ENCODE measurements at places on chromosomes 3 and 15.

DNA sequence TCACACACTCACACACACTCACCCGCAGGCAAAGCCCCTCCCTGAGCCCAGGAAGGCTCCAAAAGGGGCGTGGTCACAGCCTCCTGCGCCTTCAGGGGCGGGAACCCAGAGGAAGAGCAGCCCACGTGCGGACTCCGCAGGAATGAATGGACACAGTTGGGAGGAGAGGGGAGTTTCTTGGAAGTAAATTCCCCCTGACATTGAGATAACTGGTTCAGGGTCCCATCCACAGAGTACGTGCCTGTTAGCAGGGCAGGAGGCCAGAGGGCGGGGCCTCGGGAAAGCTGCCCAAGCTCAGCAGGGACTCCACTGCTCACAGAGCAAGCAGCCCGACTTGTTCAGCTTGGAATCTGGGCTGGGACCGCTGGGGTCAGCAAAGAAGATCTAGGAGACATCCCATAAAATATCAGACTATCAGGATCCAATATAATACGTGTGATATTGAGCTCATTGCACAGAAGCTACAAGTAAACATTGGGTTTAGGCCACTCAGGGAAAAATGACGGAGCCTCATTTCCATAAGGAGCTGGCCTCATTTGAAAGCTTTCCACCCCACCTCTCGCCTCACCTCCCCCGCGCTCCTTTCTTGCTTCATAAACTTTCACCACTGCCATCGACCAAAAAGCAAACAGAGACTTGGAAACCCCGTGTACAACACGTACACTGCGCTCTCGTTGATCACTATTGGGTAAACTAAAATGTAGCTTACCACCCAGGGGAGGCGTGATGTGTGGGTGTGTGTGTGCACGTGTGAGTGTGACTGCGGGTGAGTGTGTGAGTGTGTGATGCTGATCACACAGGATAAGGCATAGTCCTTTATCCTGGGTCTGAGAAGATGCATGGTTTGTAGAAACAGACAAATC, 36.0 kb downstream of the TM2D3 start:
- H3K36me3 ChIP-seq: no peaks in the 10 kb centered on the region
- no peak overlapping the region for H3K27ac ChIP-seq
- H3K27me3 ChIP-seq: no peaks in the 10 kb centered on the region
- peaks cover 20% of the 10 kb centered on the region for H3K4me1 ChIP-seq
- H3K4me3 ChIP-seq: no peak overlapping the region

GRCh38 chr15:95371664-95372063, 958.8 kb upstream of the NR2F2 start:
- no peaks in the 10 kb centered on the region for H3K4me1 ChIP-seq
- H3K36me3 ChIP-seq: no peaks in the 10 kb centered on the region
- no peak overlapping the region for H3K27ac ChIP-seq
- no peaks in the 10 kb centered on the region for H3K27me3 ChIP-seq

DNA sequence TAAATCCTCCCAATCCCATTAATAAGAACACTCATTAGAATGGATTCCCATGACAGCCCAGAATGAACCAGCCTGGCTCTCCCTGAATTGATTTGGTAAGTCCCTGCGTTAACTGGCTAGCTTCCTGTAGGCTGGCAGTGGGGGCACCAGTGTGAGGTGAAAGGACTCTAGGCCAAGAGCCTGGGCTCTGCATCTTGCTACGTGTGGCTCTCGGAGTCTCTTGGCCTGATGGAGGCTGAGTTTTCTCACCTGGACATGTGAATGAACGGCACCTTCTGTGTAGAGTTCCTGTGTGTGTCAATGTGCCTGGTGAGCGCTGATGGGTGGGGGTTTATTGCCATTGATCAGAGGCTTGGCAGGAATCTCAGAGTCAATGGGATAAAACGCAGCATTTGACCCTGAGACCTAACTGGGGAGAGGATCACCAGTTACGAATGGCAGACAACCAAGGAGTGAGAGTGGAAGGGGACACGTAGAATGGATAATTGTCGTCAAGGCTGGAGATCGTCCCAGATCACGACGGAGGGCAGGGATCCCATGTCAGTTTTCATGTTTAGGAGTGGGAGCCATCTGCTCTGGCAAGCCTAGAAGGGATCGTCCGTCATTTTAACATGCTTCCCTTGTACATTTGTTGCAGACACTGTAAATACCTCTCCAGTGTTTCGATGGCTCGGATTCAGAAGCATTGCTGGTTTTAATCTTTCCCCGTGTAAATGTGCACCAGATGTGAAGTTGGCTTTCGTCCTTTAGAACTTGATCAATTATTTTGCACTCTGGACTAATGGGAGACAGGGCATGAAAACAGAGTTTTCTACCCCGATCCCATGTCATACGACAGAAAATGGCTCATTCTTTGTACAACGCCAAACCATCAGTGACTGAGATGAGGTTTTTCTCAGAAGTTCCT, 9.0 kb upstream of the KLF13 start:
- H3K27me3 ChIP-seq: no peaks in the 10 kb centered on the region
- H3K4me1 ChIP-seq: no peaks in the 10 kb centered on the region
- no peaks in the 10 kb centered on the region for H3K36me3 ChIP-seq
- no peak overlapping the region for H3K27ac ChIP-seq
- no peak overlapping the region for H3K4me3 ChIP-seq
- DNase-seq: no peak

DNA sequence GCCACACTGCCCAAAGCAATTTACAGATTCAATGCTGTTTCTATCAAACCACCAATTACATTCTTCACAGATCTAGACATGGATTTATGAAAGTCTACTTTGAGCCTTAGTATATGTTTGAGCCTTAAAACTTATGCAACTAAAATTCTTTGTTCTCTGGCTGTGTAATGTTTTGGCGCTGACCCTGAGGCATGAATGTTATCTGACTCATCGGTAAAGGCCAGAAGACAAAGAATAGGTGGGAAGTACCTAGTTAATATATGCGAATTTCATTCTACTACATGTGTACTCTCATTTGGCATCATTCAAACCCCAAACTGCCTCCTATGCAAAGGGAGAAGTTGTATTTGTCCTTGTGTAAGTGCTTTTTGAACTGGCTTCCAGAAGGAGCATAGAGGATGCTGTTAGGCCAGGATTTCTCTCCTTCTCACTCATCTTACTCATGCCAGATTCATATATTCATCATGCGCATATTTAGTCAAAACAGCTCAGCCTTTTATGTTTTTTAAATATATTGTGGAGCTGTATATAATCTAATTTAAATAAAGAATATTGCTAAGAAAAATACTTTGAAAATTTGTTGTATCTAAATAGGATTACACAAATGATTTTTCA, 204.2 kb downstream of the NFKBIZ start:
- DNase-seq: no peak
- no peaks in the 10 kb centered on the region for H3K27me3 ChIP-seq
- no peaks in the 10 kb centered on the region for H3K36me3 ChIP-seq
- H3K27ac ChIP-seq: no peak overlapping the region

Data from thyroid gland (tissue), 4 donors.